ENCODE measurements at places on chromosomes 3 and 15.

DNA sequence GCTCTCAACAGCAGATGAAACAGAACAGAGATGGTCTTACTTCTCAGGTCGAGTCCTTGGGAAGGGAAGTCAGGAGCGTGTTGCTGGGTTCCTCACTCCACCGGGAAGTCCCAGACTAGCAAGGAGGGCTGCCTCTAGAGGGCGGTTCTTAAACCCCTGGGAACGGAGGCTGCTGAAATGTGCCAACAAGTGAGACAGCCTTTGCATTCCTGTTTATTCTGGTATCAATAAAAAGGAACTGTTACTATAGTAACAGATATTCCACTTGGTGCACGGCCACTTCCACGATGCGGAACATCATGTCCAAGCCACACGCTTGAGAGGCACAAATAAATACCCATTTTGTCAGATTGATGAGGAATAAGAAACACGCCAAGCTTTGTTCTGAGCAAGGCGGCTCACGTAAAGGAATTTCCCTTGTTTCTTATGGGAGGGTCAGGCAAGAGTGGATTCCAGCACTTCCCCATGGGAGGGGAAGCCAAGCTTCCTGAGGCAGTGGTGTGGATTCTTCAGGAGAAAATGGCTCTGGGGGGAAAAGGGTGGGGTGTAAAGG lies at the start of gene FAM107A:
TSS of gene FAM107A (minus strand) at position 123 of the 553 bp plus-strand sequence. CDS start 7,531 bp downstream, outside the sequence.
- DNase-seq: no peak

- no peak for DNase-seq
These were observed 80.5 kb upstream of the SLC24A5 start for GRCh38 chr15:48040166-48040817.

- DNase-seq: no peak
These were observed 9.0 kb downstream of the ACKR4 start for GRCh38 chr3:132606085-132606484.

- DNase-seq: no peak
These were observed 33.4 kb upstream of the STRIT1 start for GRCh38 chr3:155326901-155327300.

DNA sequence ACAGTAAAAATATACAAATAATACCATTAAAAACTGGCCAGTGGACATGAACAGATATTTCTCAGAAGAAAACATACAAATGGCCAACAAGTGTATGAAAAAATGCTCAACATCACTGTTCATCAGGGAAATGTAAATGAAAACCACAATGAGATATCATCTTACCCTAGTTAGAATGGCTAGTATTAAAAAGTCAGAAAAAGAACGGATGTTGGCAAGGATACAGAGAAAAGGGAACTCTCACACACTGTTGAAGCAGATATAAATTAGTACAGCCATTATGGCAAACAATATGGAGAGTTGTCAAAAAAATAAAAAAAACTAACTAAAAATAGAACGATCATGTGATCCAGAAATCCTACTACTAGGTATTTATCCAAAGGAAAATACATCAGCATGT lies 222.7 kb upstream of the NAALADL2 start:
- peak; percentile 2 for DNase-seq

GRCh38 chr15:78929536-78930264 lies 15.1 kb downstream of the CTSH start:
- no peak for DNase-seq

DNA sequence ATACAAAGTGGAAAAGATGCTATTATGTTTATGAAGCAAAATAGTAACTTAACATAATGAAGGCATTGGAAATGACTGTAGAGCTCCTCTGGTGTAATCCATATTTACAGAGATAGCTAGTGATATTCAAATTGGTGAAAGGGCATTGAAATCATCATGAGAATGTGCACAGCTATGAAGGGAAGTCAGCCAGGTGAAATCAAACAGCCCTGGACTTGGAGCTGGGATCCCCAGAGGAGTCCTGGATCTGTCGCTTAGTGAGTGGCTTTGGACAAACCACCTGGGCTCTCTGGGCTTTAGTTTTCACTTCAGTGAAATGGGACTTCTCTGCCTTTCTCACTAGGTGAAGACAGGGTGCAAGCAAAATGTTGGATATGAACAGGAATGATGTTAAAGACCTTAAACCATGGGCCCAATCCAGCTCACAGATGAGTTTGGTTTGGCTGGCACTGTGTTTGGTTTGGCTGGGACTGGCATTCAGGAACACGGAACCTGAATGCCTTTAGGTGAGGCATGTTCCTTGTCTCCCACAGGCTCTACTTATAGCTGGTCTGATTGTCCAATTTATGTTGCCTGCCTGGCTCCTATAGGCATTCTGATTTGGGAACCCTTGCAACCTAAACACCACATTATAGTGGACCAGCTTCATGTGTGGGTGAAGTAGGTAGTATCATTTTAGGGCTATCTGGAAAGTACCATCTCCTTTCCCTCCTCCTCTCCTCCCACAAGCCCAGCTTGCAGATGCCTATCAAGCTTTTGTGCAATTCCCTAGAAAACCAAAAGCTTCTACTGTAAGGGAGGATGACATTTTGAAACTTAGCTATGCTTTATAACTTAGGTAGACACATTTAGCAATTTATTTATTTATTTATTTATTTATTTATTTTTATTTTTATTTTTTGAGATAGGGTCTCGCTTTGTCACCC lies 110.6 kb upstream of the TNFAIP8L3 start:
- DNase-seq: no peak

DNA sequence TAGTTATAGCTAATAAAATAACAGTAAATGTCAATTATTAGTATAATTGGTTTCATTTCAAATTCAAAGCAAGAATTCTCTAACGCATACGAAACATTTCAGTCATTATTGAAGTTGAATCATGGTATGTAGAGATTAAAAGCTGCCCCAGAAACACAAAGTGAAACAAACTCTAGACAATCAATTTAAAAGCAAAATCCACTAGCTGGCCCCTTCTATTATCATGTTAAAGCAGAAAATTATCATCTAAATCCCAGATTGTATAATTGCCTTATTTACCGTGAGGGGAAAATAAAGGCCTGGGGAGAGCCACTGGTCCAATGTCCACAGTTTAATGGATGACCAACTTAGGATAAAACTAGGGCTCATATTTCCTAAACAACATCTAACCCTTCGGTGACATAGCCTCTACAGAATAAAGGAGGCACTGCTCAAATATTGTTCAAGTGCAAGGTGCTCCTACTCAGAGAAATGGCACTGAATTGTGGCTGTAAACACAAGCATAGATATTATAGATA lies 110.9 kb upstream of the THRB start:
- DNase-seq: no peak

DNA sequence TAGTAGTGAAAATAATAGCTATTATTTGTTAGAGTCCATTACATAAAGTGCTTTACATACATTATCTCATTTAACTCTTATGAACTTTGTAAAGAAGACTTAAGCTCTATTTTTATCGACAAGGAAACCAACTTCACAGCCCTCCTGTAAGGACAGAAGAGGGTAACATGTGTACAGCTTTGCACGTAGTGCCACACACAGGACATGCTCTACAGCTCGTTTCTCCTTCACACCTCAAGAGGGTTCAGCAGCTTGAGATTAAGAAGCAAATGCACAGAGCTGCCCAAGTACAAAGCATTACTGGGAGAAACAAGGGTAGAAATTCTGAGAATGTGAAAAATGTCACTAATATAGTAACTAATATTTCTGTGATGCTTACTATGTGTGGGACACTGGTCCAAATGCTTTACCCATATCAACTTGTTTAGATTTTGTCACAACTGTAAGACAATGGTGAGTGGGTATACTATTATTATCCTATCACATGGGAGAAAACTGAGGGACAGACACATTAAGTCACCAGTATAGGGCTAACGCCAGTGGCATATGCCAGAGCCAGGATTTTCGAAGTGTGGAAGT lies 327.8 kb downstream of the CTNNB1 start:
- DNase-seq: no peak

DNA sequence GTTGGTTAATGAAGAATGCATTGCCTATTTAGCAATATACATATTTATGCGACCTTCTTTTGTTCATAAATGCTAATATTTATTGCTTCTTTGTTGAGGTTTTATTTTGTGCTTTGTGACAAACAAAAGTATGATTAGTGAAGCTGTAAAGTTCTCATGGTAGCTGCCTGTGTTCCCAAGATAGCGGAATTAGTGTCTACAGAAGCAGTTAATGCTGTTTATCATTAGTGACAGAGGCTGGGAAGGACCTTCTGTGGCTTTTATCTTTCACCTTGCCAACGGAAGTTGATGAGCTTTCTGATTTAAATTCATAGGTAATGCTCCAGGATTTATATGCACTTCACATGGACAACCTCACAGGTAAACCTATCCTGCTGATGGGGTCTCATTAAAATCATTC lies 418.3 kb downstream of the CADM2 start:
- DNase-seq: no peak

DNA sequence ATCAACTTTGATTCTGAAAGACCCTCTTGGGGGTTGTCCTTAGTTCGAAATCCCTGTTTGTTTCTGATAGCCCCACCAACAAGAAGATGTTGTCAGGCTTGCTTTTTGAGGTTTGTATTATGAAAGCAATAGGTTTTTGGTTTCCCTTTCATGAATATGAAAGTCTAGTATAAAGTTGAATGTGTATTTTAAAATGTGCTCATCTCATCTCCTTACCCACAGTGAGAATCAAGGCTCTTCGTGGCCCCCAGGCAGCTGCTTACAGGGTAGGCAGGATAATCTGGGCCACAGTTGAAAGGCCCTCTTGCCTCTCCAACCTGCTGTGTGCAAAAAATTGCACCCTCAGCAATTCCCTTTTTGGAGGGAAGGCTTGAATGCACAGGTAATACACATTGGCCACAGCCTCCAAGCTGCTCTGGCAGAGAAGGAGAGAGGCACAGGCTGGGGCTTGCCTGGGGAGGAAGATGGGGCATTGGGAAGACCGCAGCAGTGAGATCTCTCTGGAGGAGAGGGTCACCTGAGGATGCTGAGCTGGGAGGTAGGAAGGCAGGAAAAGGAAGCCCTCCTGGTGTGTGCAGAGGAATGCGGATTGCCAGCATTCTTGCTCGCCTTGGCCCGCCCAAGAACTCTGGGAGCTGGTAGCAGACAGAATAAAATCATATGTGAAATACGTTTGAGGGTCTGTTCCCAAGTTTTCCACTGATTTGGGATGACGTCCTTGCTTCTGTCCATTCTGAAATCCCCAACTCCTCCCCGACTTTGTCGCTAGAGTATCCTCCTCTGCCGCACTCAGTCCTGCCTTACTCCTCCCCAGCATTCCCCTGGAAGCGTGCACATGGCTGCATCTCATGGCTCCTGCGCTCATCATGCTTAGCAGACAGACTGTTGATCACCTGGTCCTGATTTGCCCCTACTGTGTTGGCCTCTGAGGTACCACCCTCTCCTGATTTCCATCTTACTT lies 196.4 kb downstream of the RPLP1 start:
- DNase-seq: no peak

- no peak for DNase-seq
These were observed 169.4 kb downstream of the MCTP2 start for GRCh38 chr15:94400526-94401298.

DNA sequence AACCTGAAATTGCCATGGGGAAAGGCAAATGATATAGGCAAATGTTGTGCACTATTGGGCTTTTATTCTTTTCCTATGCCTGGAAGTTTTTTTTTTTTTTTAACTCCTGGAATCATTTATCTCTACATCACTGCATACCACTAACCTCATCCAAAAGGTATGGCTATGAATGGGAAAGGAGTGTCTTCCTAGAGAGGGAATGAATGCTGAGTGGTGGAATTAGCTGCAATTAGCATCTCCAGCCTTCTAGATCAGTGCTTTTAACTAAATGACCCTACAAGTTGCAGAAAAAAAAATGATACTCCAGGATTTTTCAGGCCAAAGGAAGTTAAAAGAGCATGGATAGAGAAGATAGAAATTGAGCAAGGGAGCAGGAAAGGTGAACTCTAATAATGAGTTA lies 429.8 kb upstream of the PDZRN3 start:
- no peak for DNase-seq

GRCh38 chr3:194431554-194431953 lies 32.5 kb upstream of the GP5 start:
- DNase-seq: no peak

- no peak for DNase-seq
These were observed 5.5 kb upstream of the BMF start for GRCh38 chr15:40114218-40114617.

GRCh38 chr3:72728958-72729467 lies 119.2 kb downstream of the SHQ1 start:
- no peak for DNase-seq

- DNase-seq: no peak
These were observed 252.2 kb upstream of the RGMA start for GRCh38 chr15:93341164-93341563.

GRCh38 chr15:66743204-66743603 lies 41.2 kb downstream of the SMAD6 start:
- DNase-seq: no peak

- DNase-seq: no peak
These were observed 1346.1 kb downstream of the OTOL1 start for GRCh38 chr3:162842549-162843216.

All from hematopoietic multipotent progenitor cell treated with erythropoietin and hydrocortisone succinate and interleukin-3 and kit ligand, for 8 days (in vitro differentiated cells).